ENCODE measurements at places on chromosomes 13 and 19. TPM values are rescaled to one million over a fixed set of nuclear protein-coding genes. Genes with fewer than 3 reads are reported as not detected.

- DNase-seq: no peak
Measured at GRCh38 chr13:106478116-106478515, 57.3 kb downstream of the EFNB2 start.

DNA sequence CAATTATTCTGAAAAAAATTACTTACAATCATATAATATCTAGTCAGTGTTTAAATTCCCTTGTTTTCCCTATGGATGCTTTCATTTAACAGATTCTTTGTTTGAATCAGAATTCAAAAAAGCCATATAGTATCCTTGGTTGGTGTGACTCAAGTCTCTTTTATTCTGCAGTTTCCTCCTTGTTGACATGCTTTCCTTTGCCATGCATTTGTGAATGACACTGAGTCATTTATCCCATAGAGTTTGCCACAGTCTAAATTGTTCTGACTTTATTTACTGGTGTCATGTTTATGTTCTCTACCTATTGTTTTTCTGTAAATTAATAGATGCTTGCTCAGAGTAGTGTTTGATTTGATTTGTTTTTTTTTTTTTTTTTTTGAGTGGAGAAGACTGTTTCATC is 893.8 kb upstream of the SLC10A2 start:
- DNase-seq: no peak

- DNase-seq: no peak
Measured at GRCh38 chr13:50697746-50698539, 145.5 kb downstream of the DLEU7 start.

DNA sequence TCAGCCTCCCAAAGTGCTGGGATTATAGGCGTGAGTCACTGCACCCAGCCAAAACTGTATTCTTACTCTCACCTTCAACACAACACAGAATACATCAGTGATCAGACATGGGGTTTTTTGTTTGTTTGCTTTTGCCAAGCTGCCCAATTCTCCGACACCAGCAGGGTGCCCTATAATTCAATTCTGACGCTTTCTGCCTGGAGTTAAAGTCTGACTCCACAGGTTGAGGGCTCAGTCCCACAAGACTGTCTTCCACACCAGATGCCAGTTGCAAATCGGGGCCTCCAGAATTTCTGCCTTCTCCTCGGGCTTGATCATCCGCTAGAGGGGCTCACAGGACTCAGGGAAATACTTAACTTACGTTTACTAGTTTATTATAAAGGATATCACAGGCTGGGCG is 22.1 kb downstream of the FBN3 start:
- DNase-seq: no peak

GRCh38 chr13:96011291-96011872 is 41.8 kb downstream of the UGGT2 start:
- DNase-seq: no peak

DNA sequence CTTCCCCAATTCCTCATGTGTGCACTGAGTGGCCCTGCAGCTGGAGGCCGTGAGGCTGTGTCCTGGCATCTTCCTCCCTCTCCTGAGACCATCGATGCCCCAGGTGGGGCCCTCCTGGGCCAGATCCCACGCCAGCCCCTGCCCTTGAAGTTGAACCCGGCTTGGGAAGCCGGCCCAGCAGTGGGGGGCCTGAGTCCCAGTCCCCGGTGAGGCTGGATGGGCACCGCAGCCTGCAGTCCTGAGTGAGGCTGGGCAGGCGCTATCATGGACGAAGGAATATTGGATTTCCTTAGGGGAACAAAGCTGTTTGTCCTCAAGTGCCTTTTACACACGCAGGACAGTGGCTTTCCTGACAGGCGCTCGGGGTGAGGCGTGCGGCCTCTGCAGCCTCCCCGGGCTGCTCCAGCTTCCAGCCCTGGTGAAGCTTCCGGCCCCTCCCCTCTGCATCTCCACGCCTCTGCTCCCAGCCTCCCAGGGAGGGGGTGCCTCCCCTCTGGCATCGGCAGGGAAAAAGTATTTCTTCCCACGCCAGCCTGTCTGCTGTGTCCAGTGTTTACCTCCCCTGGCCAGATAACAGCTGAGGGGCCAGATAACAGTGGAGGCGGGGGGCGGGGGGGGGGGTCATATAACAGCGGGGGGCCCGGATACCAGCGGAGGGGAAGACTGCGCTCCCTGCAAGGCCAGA is 159.5 kb downstream of the KDM4B start:
- peak; percentile 16 for DNase-seq

DNA sequence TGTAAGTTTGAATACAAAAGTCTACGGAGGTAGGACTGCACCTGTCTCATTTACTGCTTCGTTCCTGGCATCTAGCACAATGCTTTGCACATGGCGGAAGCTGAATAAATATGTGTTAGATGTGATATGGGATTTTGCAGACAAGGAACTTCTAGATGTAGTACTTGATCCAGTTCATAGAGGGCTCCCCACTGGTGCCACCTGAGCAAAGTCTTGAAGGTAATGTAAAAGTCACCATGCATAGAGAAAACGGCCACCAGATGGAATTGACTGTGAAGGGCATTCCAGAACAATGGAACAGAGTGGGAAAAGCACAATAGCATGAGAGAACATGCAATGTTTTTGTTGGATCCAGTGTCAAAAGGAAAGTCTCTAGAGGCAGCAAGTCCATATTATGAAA is 209.3 kb downstream of the HS6ST3 start:
- DNase-seq: no peak

GRCh38 chr13:106850973-106851650 is 283.2 kb upstream of the ARGLU1 start:
- DNase-seq: no peak

DNA sequence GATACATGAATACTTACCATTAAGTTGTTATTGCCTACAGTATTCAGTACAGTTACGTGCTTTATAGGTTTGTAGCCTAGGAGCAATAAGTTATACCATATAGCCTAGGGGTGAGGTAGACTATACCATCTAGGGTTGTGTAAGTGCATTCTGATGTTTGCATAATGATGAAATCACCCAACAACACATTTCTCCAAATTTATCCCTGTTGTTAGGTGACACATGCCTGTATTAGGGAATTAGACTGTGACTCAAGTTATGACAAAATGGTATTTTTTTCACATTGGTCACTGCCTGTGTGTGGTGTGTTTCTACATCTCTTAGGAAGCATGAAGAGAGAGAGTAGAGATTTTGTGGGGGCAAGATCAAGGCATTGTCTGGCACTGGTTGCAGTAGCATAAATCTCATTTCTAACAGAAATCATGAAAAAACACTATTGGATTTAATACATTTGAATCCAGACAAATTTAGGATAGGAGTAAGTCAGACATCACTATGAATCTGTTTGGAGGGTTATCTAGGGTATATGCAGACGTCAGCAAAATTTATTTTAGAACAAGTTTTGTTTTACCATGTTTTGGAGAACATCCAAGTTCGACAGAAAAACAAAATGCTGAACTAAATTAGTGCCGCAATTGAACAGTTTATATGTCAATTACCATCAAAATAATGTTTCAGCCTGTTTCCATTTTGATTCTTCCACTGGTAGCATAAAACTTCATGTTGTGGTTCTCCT is 332.1 kb downstream of the LMO7 start:
- DNase-seq: no peak

- DNase-seq: no peak
Measured at GRCh38 chr19:50796128-50796633, 6.0 kb downstream of the ACP4 start.

DNA sequence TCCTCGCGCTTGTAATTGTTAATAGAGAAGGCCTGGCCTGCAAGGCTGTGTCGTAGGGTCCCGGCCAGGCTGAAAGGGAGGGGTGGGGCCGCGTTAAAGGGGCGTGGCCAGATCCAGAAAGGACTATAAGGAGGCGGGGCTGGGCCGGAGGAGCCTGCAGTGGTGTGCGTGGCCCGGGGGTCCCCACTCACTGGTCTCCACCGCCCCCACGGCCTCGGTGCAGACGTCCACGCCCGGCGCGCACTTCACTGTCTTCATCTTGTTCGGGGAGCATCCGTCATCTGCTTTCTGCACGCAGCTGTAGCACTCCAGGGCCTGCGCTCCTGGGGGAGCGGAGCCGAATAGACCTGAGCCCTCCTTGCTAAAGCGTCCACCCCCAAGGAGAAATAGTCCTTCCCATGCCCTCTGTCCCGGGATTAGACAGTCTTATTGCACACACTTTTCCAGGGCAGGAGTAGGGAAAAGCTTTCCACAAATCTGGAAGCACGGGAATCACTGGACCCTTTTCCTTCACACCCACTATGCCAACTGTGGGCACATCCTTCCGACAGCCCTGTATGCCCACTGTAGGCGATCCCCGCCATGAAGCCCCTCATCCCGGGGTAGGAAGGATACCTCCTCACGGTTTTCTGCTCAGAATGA is 1.2 kb downstream of the LYPD3 start:
- no peak for DNase-seq

- DNase-seq: no peak
Measured at GRCh38 chr13:30331331-30331771, 24.0 kb upstream of the KATNAL1 start.

- peak; percentile 27 for DNase-seq
Measured at GRCh38 chr19:36418287-36419001, at the start of gene ZFP82. Gene ZFP82, minus strand, starts transcription at chr19:36418644. Its CDS starts 8,855 bp downstream, at chr19:36409789.

VSIG10L gene
- 0.96 TPM for polyA plus RNA-seq

ZNF208 gene
- not detected for polyA plus RNA-seq

ATCAY gene
- 0.30 TPM for polyA plus RNA-seq

FFAR2 gene
- not detected for polyA plus RNA-seq

CCL25 gene
- not detected for polyA plus RNA-seq

MRPL54 gene
- 36.9 TPM for polyA plus RNA-seq

DCLK1 gene
- polyA plus RNA-seq: not detected

MAN2B1 gene
- polyA plus RNA-seq: 39.5 TPM

All from AG04450 (cell line).